ENCODE measurements at places on chromosomes 7 and 10. TPM values are rescaled to one million over a fixed set of nuclear protein-coding genes. Genes with fewer than 3 reads are reported as not detected.

- no peak for DNase-seq
Measured at GRCh38 chr10:20091698-20092097, 275.5 kb downstream of the PLXDC2 start.

DNA sequence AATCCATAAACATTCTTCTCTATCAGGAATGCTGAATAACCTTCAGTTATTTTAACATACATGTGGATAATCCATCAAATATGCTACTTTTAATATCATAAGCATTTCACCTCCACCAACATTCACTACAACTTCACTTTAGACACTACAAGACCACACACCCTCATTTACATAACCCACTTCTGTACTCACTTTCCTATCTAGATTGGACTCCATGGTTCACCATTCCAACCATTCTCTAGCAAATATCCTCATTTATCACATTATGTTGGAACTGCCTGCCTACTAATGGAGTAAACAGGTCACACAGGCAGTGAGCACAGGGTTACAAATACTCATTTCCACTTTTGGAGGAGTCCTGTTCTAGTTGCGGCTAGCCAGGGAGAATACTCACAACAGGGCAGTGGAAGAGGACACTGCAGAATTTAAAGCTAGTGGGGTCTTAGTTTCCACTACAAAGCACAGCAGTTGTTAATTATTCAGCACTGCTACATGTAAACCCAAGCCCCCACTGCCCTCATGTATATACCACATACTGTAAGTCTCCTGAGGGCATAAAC, 18.4 kb downstream of the SNX13 start:
- DNase-seq: no peak

DNA sequence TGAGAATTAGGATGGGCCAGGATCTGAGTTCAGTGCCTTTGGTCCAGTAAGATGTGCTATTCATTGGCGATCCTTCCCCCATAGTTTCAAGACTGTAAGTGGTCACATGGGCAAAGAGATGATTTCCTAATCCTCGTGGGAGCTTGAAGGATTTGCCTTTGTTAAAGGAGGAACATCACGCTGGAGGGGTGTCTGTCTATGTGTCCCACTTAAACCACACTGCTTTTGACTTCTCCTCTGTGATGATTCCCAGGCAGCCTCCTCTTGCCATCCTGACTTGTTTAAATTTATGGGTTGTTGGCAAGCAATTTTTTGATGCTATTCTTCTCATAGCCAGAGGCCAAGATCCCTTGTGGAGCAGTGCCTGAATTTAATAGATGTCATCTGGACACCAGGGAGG, 154.0 kb downstream of the TCF7L2 start:
- DNase-seq: no peak

DNA sequence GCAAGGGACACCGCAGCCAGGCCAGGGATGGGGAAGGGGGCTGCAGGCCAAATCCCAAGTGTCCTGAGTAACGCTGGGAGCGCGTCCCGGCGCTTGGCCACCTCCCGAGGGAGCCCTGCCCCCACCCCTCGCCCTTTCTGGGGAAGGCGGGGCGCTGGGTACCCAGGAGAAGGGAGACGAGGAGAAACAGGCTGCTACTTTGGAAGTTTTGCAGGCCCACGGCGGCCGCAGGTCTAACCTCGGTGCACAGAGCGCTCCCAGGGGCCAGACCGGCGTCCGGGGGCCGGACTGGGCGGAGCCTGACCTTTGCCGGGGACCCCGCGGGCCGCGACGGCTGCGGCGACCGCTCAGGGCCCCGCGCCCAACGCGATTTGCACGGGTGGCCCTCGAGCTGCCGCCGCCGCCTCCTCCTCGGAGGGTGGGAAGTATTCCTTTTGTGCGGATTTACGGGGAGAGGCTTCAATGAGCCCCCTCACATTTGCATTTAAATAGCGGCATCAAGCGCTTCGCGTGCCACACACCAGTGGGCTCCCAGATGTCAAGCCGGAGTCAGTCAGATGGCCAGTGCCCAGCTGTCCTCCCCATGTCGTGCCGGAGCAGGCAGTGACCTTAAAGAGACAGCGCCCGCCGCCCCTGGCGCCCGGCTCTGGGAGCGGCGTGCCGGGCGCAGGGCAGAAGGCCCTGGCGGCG, 3.0 kb upstream of the EBF3 start:
- DNase-seq: no peak

- DNase-seq: no peak
Measured at GRCh38 chr7:31811650-31812461, 124.8 kb downstream of the PPP1R17 start.

GRCh38 chr10:77236700-77237099, 400.9 kb downstream of the KCNMA1 start:
- DNase-seq: no peak

DNA sequence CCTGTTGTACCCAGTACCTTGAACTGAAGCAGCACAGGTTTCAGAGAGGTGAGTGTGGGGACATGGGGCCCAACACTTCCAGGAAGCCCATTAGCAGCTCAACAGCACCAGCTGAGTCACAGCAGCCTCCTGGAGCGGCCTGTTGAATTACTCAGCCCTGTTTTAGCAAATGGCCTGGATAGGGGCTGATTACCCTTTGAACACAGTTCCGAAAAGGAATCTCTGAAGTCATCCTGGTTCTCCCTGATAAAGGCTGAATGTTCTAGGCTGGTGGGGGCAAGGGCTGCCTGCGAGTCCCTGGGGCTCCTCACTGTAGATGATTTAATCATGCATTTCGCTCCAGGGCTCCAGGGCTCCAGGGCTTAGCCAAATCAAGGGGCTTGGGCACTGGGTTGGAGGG, 287.5 kb downstream of the GRID1 start:
- DNase-seq: no peak

- DNase-seq: no peak
Measured at GRCh38 chr10:51103554-51104217, 29.4 kb downstream of the PRKG1 start.

DNA sequence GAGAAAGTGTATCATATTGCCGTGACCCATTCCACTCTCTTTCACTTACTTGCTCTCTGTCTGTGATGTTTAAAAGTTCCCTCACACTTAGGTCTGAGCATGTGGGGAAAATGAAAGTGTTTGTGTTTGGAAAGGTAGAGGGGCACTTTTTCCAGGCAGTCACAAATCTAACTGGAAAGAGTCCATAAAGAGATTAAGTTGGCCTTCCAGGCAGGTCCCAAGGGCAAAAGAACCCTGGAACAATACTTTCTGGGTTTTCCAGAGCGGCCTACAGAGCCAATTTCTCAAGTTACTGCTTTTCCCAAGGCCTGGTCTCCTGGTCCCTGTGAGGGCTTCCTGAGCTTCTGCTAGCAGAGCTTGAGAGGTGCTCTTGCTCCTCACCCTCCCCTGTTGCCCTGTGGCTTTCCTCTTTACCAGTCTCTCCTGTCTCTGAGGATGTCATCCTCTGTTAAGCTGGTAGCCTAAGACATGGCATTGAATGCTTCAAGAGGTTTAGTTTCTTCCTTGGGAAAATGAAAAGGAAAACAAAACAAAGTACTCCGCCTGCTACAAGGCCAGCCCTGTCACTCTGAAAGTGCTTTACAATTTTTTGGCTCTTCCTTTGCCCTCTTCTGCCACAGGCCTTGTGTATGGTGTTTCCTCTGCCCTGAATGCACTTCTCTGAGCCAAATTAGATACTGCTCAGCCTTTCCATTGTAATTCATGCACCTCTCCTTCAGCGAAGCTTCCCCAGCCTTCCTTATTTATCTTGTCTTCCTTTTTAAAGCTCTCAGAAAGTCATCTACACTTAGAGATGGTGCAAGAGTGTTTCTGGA, 20.1 kb downstream of the TES start:
- DNase-seq: no peak

GRCh38 chr10:132517951-132518521, 19.6 kb upstream of the INPP5A start:
- no peak for DNase-seq

- DNase-seq: no peak
Measured at GRCh38 chr7:77246026-77246640, 46.5 kb upstream of the FGL2 start.

- no peak for DNase-seq
Measured at GRCh38 chr10:116274064-116274904, 1.3 kb upstream of the GFRA1 start.

- DNase-seq: peak; percentile 9
Measured at GRCh38 chr10:129756912-129757901, 206.9 kb downstream of the EBF3 start.

DNA sequence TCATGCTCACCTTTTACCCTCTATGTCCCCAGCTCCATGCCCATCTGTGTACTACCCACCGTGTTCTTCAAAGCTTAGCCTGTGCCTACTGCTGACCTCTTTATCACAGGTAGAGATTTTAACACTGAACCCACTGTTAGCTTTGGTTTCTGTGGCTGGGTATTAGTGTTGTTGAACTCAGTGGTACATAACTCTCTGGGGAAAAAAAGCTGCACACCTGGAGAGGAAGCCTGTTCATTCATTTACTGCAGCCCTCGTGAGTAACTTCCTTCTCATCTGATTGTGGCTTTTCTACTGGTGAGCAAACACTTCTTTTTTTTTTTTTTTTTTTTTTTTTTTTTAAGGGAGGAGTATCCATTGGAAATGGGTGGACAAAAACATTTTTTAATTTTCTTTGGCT, 326.3 kb downstream of the CCSER2 start:
- DNase-seq: no peak

DNA sequence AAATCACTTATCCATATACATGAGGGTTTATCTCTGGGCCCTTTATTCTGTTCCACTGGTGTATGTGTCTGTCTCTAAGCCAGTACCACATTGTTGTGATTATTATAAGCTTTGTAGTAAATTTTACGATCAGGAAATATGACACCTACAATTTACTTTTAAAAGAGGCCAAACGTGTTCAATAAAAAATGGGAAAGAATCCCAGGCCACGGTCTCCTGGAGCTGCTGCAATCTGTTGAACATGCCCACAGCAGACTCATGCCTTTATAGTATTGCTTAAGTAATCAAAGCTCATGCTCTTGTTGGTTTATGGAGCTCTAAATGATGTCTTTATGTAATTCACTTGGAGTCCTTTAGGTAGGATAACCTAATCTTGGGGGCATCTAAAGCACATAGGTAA, 273.0 kb downstream of the ZMYND11 start:
- DNase-seq: no peak

DNA sequence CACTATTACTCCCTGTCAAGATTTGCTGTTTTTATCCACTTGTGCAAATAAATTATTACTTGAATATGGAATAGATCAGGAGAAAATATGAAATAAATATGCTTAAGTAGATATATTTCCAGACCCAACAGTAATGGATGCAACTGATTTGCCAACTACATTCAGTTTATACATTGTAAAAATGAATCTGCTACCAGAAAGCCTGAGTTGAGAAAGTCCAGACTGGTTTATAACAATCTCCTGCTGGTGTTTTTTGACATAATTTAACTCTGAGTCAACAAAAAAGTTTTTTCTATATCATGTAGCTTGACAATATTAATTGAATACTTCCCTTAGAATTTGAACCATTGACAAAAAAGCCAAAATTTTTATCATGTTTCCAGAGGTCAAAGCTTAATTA, 265.8 kb upstream of the SEMA3D start:
- no peak for DNase-seq

GRCh38 chr10:131781791-131782190, 119.0 kb upstream of the PPP2R2D start:
- DNase-seq: no peak

GRCh38 chr7:78535655-78536054, 737.1 kb downstream of the PHTF2 start:
- no peak for DNase-seq

GRCh38 chr7:150876817-150877526, 24.7 kb downstream of the AOC1 start:
- no peak for DNase-seq

GRCh38 chr7:55457801-55458200, 92.7 kb downstream of the LANCL2 start:
- DNase-seq: no peak

GRCh38 chr10:131616040-131616439, 284.8 kb upstream of the PPP2R2D start:
- no peak for DNase-seq

GRCh38 chr10:72315611-72316385, 38.9 kb downstream of the DNAJB12 start:
- no peak for DNase-seq

DNA sequence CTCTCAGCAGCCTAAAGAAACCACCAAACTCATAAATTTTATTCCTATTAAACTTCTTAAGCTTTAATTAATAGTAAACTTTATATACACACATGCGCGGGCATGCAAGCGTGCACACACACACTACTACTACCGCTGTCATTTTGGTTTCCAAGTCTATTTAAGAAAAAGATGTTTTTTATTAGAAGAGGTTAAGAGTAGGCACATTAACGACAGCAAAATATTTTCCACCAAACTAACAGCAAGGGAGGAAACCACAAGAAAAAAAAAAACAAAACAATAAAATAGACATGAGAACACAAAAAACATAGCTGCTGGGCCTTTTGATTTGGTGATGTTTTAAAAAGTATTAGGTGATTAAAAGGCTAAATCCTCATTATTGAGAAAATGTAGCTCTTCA, 28.6 kb downstream of the RTKN2 start:
- no peak for DNase-seq

- no peak for DNase-seq
Measured at GRCh38 chr7:103771294-103771693, 218.2 kb downstream of the RELN start.

DNA sequence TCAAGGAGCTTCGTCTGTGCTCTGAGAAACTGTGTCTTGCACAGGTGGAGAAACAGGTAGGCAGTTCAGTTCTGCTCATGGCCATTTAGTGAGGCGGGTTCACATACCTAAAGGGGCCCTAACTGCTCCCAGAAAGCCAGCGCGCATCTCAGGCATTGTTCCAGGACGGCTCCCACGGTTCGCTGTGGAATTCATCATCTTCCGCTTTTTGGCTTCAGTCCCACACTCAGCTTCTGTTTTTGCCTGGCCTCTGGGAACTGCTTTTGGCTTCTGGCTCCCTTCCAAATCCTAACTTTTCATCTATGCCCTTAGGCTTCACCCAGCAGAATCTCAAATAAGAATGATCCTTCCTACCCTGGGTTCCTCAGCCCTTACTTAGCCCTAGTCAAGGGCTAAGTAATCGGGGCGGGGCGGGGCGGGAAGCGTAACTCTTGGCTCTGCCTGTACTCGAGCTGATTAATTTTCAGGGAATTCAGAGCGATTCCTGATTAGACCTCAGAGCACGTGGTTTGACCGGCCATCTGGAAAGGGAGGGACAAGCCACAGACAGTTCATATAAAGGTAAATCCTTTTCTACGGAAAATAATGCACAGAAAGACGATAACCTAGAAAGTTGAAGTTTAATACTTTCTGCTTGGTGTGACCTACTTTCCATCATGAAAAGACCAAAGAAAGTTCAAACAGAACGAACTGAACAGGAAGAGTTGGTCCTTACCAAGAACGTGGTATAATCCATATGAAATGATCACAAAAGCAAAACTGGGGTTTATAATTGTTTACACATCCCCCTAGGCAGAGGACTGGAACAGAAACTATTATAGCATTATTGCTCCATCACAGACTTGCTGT, 105.7 kb downstream of the ST8SIA6 start:
- no peak for DNase-seq

TMEM176B gene
- 0.61 TPM for total RNA-seq

LRRC4 gene
- 0.11 TPM for total RNA-seq

DGKI gene
- not detected for total RNA-seq

ZNF37A gene
- 20.1 TPM for total RNA-seq

DENND11 gene
- total RNA-seq: 42.4 TPM

EMX2 gene
- not detected for total RNA-seq

All from activated naive CD8-positive, alpha-beta T cell treated with anti-CD3 and anti-CD28 coated beads, Interleukin-2, amount 10 ng/mL, durations not matched to agents 7 days and 5 days (primary cell).